ENCODE measurements at places on chromosomes 1 and 21.

- peak; percentile 89 for DNase-seq
Observed at GRCh38 chr1:205543351-205544301, 39.2 kb downstream of the CDK18 start.

DNA sequence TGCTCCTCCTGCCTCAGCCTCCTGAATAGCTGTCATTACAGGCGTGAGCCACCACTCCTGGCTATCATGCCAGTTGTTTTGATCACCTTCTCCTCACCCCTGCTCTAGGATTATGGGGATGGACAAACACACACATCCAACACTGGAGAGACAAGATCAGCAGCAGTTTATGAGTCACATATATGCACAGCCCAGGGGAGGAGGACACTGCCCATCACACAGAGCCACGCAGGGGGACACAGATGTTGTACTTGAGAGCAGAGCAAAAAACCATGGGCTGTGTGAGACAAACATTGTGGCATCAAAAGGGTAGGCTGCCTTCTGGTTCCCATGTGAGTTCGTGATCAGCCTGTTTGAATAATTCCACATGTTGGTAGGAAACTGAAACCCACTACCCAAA, 32.1 kb downstream of the EDARADD start:
- no peak for DNase-seq

DNA sequence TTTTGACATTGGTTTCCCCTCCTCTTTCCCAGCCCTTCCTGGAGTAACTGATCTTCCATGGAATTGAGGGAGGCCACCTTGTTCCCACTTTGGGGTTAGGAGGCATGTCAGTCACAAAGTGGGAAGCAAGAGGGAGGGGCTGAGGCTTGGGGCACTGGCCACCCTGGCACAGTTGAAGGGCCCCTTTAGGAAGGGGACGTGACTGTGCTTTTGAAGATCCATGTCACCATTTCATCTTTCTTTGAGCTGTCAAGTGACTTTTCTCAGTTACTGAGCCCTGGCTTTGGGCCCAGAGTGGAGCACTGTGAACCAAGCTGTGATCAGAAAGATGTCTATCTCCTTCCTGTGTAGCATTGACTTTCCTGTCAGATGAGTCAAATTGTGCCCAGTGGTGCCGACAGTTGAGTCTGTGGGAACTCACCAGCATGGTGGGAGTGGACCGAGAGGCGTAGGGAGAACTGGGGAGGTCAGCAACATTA, 38.5 kb upstream of the TDRD10 start:
- peak; percentile 69 for DNase-seq

- no peak for DNase-seq
Observed at GRCh38 chr1:100387209-100387608, 34.9 kb downstream of the CDC14A start.

- DNase-seq = peak; percentile 13
Observed at GRCh38 chr1:118077331-118078045, 107.5 kb downstream of the SPAG17 start.

DNA sequence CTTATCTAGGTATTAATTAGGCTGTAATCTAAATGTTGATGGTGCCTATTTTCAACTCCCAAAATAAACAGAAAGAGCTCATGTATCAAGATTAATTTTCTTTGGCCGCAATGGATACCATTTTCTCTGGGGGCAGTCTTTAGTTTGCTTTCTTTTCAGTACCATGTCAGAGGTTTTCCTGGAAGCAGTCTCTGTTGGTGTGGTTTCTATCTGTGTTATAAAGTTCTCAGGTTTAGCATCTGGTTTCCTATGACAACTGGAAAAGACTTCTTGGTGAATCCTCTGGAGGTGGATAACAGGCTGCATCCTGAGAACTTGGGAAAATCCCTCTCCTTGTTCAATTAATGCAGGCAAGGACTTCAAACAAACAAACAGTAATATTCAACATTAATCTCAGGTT, 38.7 kb upstream of the BATF3 start:
- DNase-seq = no peak

GRCh38 chr1:28328228-28328648, 602 bp upstream of the MED18 start:
- no peak for DNase-seq

GRCh38 chr1:23480187-23481025, 3.6 kb downstream of the ASAP3 start:
- DNase-seq = no peak

GRCh38 chr1:25805863-25806225, 5.9 kb downstream of the SELENON start:
- DNase-seq = no peak

GRCh38 chr1:170993151-170993550, 57.8 kb downstream of the MROH9 start:
- DNase-seq = no peak

DNA sequence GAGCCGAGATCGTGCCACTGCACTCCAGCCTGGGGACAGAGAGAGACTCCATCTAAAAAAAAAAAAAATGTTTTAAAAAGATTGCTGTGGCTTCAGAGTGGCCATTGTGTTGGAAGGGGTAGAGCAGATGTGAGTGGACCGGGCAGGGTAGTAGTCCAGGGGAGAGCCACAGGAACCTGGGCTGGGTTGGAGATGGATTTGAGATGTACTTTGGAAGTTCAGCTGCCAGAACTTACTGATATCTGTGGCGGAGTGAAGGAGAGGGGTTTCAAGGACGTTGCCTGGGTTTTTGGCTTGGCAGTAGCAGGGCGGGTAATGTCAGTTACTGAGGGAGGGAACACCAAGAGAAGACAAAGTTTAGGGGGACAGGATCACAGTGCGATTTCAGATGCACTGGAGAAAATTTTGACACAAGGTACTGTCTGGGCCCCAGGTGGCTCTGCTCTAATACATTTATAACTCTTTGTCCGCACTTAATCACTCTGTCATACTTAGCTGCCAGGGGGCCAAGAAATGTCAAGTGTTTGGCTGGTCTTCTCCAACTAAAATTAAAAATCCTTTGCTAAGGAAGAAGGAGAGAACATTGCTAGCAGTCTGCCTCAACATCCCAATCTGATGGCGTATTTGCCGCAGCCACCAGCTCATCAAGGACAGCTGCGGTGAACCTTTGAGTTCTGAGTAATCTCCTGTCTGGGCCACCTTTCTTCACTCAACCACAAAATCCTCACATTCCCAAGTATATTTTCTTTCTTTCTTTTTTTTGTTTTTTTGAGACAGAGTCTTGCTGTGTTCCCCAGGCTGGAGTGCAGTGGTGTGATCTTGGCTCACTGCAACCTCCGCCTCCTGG, 9.6 kb downstream of the EPHX1 start:
- no peak for DNase-seq

DNA sequence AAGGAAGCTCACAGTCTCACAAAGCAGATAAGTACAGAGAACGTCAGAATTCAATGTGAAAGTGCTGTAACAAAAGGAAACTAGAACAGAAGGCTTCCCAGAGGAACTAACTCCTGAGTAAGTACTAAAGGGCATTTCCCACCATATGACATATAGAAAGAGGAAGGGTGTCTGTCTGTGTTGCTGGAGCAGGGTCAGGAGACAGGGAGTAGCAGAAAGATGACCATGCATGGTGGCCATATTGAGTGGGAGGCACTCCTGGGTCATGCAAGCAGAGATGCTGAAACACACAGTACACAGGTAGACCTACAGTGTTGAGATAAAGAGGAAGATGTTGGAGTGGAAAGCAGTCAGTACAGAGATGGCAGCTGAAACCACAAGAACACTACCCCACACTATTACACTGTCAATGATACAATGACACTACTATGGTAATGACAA, 47.3 kb downstream of the SLC25A24 start:
- peak; percentile 95 for DNase-seq

- no peak for DNase-seq
Observed at GRCh38 chr21:43370888-43371570, 55.9 kb downstream of the SIK1 start.

- DNase-seq = no peak
Observed at GRCh38 chr1:18962855-18963737, 6.6 kb upstream of the IFFO2 start.

DNA sequence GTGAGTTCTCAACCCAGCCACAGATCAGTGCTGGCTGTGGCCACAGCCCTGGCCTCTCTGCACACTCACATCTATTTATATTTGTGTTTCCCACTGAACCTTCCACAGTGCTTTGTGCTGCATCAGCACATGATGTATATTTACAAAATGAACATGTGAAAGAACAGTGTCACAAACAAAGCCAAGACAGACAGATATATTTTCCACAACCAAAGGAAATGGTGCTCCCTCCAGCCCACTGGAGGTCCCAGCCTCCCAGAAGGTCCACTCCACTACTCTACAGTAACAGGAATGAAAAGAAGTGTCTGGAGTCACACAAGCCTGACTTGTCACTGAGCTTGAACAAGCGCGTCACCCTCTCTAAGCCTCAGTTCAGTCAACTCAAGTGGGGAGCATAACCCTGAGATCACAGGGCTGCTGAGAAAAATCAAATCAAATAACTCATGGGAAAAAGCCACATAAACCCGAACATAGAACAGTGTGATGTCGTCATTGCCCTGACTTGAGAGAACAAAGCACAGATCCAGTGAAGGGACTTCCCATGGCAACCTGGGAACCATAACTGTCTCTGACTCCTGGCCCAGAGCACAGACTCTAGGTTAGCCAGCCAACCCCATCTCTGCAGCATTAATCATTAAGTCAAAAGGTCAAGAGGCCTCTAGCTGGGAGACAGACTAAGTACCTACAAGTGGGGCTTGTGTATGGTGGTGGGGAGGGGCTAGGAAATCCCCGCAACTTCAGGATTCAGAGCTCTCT, 121.2 kb downstream of the TRABD2B start:
- DNase-seq = no peak

DNA sequence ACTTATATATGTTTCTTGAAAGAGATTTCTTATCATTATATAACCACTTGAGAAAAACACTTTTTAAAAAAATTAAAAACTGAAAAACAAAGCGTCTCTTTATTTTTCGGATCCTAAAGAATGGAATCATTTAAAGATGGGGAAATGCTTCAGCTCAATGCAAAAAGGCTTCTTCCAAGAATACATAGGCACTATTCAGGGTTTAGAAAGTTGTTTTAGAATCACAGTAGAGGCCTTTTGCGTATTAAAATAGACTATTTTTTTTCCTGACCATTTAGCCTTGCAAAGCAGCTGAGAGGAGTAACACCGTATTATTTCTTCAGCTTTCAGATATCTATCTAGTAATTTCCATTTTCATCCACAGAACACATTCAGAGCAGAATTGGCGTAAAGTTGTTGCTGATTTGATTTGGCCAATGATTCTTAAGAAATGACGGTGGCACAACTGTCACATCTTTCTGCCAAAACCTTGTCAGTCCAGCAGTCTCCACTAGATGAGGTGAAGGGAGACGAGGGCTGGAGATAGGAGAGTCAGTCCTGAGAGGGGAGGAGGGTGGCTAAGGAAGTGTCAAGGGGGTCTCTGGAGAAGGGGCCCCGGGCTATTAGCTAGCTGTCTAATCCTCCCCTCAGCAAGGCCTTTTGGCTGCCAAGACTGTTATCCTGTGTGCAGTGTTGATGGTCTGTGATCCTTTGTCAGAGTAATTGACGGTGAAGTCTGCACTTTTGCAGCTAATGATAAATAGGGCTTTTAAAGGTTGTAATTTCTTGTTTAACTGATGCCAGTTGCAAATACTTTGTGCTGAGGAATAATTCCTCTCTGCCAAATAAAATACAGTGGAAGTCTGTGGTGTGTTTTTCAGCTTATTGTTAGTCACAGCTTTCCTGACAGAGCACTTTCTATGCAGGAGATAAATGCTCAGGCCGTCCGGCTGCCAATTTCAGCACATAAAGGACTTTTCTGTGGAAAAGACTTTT, 34.7 kb downstream of the PRRX1 start:
- DNase-seq = no peak

DNA sequence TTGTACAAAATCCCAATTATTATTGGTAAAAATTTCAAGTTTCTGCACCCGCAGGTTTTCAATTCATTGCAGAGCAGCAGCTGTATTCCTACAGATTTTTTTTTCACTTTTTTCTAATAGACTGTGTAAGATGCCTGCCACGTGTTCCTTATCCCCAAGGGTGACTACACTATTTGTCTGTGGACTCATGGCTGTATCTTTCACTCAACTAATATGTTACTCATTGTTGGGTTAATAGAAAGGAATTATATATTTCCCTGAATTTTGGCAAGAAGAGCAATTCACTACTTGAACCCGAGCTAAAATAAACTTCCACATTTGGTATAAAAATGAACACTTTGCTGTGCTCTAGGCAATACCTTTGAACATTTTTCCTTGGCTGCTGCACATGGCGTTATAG, 158.7 kb downstream of the NCAM2 start:
- no peak for DNase-seq

GRCh38 chr1:67314696-67315095, 7.0 kb downstream of the IL12RB2 start:
- peak; percentile 12 for DNase-seq

GRCh38 chr1:53574621-53575020, 115.4 kb downstream of the DMRTB1 start:
- DNase-seq = no peak

- DNase-seq = peak; percentile 68
Observed at GRCh38 chr1:167671727-167672511, 41.9 kb downstream of the RCSD1 start.

- DNase-seq = no peak
Observed at GRCh38 chr1:228987286-228987685, 252.0 kb downstream of the RHOU start.

GRCh38 chr1:47508702-47509431, 71.0 kb downstream of the FOXD2 start:
- no peak for DNase-seq

- no peak for DNase-seq
Observed at GRCh38 chr1:2098301-2098698, 48.1 kb downstream of the PRKCZ start.

GRCh38 chr21:15831497-15831896, 101.7 kb downstream of the USP25 start:
- DNase-seq = no peak

DNA sequence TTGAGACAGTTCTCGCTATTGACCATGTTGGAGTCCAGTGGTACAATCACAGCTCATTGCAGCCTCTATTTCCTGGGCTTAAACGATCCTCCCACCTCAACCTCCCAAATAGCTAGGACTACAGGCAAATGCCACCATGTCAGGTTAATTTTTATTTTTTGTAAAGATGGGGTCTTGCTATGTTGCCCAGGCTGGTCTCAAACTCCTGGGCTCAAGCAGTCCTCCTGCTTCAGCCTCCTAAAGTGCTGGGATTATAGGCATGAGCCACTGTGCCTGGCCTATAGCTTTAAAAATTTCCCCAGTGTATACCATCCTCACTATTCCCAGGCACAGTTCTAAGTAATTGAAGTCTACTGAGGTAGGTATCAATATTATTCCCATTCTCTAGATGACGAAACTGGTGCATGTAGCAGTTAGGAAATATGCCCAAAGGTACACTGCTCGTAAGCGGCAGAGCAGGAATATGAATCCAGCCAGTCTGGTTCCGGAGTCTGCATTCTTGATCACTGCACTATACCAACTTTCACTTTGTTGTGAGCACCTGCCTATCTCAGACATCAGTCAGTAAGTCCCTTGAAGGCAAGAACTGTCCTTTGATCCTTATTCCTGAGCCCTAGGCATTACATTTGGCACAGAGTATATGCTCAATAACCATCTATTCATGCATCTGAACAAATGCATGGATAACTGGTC, 11.5 kb upstream of the SRP9 start:
- DNase-seq = no peak

- no peak for DNase-seq
Observed at GRCh38 chr1:12617511-12617900, 504 bp downstream of the DHRS3 start.

- DNase-seq = peak; percentile 35
Observed at GRCh38 chr21:37758982-37759381, 157.3 kb downstream of the KCNJ6 start.

GRCh38 chr1:44464361-44464760, 59.3 kb downstream of the RNF220 start:
- DNase-seq = no peak
